Activated CD4-positive, alpha-beta memory T cell treated with anti-CD3 and anti-CD28 coated beads, Interleukin-2, amount 10 ng/mL, durations not matched to agents 7 days and 5 days (primary cell): ENCODE measurements at places on chromosomes 6 and 20.

DNA sequence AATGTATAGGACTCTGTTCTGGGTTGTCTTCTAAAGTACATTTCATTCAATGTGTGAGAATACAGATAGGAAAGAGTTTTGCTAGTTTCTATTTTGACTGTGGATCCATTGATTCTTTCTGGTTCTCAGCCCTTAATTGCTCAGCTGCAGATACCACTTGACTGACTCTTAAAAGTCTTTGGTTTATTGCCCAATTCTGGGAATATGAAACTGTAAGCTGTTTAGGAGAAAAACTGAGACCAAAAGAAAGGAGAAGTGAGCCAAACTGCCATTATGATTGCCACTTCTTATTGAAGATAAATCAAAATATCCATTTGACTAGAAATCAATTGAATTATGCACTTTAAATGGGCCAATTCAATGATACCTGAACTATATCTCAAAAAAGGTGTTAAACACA lies 211.4 kb downstream of the ESR1 start:
- DNase-seq, result no peak

DNA sequence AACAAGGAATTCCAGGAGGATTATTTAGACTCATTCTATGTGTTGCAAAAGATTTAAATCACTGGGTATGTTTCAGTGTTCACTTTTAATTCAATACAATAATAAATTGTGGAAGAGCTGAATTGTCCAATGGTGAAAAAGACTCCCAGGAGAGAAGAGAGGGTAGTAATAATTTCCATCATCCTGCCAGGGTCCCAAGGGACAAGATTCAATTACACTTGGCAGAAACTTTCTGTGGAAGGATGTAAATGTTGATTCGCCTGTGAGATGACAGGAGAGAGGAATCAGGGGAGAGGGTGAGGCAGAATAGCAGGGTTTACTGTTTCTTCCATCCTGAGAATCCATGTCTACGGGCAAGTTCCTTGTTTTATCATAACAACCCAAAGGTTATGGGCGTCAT lies 342.7 kb downstream of the ESR1 start:
- DNase-seq, result no peak

GRCh38 chr6:5752391-5752680 lies 254.4 kb downstream of the NRN1 start:
- no peak for DNase-seq

- DNase-seq, result peak; percentile 81
These were observed at the start of gene MTHFD1L for GRCh38 chr6:150865406-150866146. TSS of gene MTHFD1L (plus strand) at chr6:150865702. CDS start at chr6:150865823, 121 bp downstream.

DNA sequence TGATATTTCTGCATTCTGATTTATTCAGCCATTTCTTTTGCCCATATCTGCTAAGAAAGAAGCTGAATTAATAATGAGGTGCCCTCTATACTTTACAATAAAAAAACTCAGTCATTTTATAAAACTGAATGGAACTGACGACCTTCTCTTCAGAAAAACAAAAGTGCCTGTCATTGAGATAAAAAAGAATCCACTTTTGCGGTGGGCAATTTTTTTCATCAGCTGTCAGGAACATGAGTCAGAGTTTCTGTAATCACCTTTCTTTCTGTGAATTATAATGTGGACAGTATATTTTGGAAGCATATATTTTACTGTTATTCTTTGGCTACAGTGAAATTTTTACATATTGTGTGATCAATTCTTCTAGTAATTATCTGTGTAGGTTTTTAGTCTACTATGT lies 33.4 kb downstream of the IL20RA start:
- no peak for DNase-seq

DNA sequence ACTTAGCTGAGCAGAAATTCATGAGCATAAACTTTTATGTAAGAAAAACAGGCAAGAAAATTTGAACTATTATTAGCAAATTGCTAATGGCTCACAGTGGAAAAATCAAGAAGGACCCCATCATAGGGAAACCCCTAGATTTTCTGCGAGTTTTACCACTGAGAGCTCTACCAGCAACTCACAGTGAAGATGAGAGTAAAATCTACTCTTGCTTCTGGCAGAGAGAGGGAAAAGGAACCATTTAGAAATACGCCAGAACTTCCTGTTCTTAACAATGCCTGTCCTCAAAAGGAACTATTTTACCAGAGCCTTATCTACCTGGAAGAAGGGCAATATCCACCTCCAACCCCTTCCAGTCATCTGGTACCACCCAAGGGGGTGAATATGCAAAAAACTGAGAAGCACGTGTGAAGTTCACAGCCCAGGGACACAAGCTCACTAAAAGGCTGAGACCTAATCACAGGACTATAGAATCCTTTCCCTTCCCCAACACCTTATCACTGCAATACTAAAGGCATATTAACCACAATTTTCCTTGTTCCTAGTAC lies 34.4 kb upstream of the ASF1A start:
- no peak for DNase-seq

- no peak for DNase-seq
These were observed 65.6 kb downstream of the C6orf118 start for GRCh38 chr6:165243801-165244200.

DNA sequence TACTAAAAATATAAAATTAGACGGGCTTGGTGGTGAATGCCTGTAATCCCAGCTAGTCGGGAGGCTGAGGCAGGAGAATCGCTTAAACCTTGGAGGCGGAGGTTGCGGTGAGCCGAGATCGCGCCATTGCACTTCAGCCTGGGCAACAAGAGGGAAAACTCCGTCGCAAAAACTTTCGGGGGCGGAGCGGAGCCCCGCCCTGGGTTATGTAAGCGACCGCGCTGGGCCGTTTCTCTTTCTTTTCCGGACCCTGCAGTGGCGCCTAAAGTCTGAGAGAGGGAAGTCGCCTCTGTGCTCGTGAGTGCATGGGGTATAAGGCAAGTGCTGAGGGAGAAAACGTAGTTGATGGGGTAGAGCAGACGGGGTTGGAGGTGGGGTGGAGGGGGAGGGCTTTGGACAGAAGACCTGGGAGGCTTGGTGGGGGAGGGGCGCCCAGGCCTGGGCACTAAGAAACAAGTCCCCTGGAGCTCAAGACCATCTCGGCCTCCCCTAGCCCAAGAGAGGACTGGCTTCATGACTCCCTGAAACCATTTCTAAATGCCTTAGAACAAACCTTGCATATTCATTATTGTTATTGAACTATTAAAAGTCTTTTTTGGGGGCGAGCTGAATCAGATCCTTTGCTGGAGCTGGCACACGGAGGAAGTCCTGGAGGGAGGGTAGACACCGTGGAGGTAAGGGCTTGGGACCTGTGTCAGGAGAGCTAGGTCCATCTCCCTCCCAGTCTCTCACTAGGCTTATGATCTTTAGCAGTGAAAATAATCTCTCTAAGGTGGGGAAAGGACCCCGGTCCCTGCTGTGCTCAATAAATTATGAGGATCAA lies 2.7 kb upstream of the MICA start:
- peak; percentile 84 for DNase-seq

- no peak for DNase-seq
These were observed 139.5 kb upstream of the BEND6 start for GRCh38 chr6:56815436-56815835.

DNA sequence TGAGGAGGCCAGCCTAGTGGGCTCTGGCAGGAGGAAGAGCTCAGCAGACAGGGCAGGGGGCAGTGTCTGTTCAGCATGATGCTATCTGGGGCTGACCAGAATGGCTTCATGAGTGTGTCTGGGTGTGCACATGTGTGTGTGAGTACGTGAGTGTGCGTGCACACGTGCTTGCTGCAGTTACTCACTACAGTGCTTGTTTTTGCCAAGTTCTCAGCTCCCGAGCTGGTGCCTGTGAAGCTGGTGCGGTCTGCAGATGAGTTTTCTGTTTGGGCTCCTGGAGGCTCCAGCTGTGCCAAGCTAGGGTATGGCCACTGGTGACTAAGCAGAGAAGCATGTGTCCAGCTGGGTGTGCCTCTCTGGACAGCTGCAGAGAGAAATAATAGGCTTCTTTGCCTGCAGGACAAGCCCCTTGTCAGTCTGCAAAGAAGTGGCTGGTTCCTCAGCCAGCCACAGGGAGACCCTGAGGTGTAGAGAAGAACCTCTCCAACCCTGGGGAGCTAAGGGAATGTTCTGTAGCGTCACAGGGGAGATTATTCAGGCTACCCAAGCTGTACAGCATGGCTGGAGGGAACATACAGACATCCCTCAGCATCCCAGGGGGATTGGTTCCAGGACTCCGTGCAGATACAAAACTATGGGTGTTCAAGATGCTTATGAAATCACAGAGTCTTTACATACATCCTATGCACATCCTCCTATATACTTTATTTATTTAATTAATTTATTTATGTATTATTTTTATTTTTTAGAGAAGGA lies 40.2 kb upstream of the FAM50B start:
- no peak for DNase-seq

DNA sequence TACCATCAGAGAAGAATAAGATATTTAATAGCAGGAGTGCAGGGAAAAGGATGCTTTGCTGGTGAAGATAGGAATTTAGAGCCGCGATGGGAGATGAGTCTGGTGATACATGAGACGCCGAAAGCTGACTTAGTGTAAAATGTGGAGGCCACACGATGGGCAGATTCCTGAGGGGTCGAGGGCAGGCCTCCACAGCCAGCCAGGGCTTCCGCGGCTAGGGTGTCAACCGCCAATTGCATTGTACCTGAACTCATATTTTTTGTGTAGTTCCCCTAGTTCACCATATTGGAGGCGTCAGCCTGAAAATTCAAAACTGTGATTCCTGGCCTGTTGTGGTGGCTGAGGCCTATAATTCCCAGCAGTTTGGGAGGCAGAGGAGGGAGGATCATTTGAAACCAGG lies 8.5 kb downstream of the ETV7 start:
- DNase-seq, result no peak

- DNase-seq, result no peak
These were observed 17.7 kb downstream of the SNPH start for GRCh38 chr20:1283522-1284510.
